ENCODE measurements at places on chromosomes 7 and 10.

DNA sequence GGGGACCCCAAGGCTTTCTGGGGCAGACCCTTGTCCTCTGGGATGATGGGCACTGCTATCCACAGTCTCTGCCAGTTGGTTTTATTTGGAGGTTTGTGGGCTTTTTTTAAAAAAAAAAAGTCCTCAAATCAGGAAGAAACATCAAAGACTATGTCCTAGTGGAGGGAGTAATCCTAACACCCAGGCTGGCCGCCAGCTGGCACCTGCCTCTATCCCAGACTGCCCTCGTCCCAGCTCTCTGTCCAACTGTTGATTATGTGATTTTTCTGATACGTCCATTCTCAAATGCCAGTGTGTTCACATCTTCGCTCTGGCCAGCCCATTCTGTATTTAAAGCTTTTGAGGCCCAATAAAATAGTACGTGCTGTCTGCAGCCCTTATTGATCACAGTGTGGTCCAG is 61.0 kb upstream of the LRRC4 start:
- no peak for DNase-seq

- DNase-seq: no peak
These were observed 13.0 kb downstream of the ADAM8 start for GRCh38 chr10:133263674-133264073.

- DNase-seq: no peak
These were observed 69.3 kb downstream of the APBB1IP start for GRCh38 chr10:26507441-26507840.

DNA sequence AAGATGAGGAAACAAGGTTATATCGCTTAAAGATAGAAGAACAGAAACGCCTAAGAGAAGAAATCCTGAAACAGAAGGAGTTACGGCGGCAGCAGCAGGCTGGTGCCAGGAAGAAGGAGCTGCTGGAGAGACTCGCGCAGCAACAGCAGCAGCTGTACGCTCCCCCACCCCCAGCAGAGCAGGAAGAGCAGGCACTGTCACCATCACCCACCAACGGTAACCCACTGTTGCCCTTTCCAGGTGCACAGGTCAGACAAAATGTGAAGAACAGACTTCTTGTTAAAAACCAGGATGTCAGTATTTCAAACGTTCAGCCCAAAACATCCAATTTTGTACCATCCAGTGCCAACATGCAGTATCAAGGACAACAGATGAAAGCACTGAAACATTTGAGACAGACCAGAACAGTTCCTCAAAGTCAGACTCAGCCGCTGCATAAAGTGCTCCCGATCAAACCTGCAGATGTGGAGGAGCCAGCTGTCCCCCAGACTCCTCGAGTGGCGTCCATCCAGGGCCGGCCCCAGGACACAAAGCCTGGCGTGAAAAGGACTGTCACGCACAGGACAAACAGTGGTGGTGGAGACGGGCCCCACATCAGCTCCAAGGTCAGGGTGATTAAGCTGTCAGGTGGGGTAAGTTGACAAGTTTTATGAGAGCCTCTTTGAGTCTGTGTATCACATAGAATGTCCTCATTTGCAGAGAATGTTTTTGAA is 67.1 kb downstream of the SHH start:
- no peak for DNase-seq

- no peak for DNase-seq
These were observed 257.2 kb upstream of the CACNA2D1 start for GRCh38 chr7:82700741-82701140.

All from activated naive CD4-positive, alpha-beta T cell treated with anti-CD3 and anti-CD28 coated beads for 36 hours (primary cell).